DMS79 treated with DMSO at 0.1 percent for 48 hours (cell line): ENCODE measurements at places on chromosomes 11 and 22.

DNA sequence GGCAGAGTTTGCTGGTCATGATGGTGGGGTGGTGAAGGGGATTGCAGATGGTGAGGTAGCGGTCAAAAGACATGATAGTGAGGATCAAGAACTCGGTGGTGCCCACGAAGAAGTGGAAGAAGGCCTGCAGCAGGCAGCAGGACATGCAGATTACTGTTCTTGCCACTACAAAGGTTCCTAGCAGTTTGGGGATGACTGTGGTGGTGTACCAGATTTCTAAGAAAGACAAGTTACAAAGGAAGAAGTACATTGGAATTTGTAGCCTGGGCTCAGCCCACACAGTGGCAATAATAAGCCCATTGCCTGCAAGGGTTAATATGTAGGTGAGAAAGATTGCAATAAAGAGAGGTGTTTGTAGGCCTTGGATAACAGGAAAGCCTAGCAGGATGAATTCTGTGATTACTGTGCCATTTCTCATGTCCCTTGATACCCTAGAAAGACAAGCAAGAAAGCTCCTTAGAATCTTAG lies at the start of gene OR6X1:
TSS of gene OR6X1 (minus strand) at position 418 of the 468 bp plus-strand sequence. CDS start at position 418, 0 bp downstream.
- no peak for DNase-seq

GRCh38 chr11:34345991-34346480 lies 11.8 kb downstream of the ABTB2 start:
- no peak for DNase-seq

- DNase-seq, result peak; percentile 98
These were observed 14.7 kb upstream of the MFRP start for GRCh38 chr11:119361056-119361787.

DNA sequence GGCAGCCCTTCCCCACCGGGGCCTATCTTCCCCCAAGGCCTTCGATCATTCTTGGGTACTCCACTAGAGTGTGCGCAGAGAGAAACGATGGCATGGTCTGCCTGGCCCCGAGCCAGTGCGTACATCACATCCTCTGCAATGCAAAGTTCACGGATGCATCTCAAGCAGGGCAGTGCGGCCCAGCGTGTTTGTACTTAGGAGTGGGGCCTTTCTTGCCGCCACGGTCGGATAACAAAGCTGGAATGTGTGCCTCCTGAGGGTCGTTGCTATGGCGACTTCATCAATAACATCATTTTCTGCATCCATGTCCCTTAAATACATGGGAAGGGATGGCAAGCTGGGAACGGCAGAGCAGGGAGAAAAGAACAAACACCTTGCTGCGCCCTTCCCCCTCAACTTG lies 73.9 kb downstream of the SCUBE1 start:
- no peak for DNase-seq

- no peak for DNase-seq
These were observed 35.5 kb upstream of the GAB4 start for GRCh38 chr22:17043521-17043920.

- DNase-seq, result no peak
These were observed 18.8 kb upstream of the BRSK2 start for GRCh38 chr11:1371026-1371325.

- DNase-seq, result no peak
These were observed 2.7 kb downstream of the RAB3IL1 start for GRCh38 chr11:61914471-61915171.

- DNase-seq, result no peak
These were observed 1.4 kb upstream of the MS4A13 start for GRCh38 chr11:60513496-60514460.

DNA sequence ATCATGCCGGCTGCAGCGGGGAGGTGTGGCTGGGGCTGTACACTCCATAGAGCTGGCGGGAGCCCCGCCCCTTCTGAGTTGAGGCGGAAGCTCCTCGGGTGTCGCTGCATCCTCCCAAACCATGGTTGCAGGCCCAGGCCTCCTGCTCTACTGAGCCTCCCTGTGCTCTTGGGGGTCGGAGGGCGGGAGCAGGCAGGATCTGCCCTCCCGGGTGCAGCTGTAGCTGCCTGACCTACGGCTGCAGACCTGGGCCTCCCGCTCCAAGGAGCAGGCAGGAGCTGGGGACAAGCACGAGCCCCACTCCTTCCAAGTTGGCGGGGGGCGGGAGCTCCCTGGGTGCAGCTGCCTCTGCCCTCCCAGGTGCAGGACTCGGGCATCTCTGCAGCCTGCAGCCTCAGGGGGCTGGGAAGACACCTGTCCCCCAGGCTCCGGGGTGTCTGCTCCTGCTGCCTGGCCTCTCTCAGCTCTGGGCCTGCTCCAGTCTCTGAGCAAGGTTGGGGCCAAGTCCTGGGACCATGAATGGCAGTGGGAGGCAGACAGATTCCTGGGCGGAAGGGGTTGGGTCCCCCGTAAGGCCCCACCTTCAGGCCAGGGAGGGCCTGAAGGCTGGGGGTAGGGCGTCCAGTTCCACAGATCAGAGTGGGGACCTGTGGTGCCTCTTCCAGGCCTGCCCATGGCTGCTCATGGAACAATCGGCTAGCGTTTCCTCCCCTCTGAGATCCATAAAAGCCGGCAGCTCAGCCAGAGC lies 46.4 kb upstream of the SC5D start:
- no peak for DNase-seq

GRCh38 chr11:7160814-7161489 lies 72.2 kb downstream of the RBMXL2 start:
- DNase-seq, result no peak

DNA sequence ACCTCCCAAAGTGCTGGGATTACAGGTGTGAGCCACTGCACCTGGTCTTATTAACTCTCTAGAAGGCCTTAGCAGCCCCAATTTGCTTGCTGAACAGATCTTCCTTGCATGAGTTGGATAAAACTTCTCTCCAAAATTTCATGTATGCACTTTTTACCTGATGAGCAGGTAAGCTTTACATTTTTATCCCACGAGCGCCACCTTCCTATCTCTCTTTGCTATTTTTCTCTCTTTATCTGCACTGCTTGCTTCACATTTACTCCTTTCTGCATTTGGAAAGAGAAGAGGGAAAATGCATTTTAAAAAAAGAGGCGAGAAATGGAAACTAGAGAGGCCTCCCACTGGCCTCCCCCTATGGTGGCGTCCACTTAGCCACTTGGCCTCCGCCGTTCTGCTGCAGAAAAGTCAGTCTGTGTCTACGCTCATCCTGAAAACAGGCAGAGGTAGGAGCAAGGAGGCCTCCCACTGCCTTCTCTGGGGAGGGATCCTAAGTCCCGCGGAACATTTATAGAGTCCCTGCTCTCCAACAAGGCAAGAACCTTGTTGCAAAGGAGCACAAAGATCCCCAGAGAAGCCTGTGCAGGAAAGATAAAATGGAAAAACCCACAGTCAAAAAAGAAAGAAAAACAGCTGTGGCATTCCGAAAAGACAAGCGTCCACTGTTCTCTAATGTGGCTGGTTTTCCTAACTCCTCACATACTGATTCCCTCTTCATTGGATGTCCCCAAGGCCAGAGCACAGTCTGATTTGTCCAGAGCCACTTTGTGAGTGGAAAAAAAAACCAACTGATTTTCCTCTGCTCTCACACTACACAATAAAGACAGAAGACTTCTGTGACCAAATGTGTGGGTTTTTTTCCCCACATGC lies 62.2 kb upstream of the INCENP start:
- DNase-seq, result peak; percentile 15

GRCh38 chr11:78208257-78209165 lies 19.8 kb downstream of the USP35 start:
- DNase-seq, result no peak

DNA sequence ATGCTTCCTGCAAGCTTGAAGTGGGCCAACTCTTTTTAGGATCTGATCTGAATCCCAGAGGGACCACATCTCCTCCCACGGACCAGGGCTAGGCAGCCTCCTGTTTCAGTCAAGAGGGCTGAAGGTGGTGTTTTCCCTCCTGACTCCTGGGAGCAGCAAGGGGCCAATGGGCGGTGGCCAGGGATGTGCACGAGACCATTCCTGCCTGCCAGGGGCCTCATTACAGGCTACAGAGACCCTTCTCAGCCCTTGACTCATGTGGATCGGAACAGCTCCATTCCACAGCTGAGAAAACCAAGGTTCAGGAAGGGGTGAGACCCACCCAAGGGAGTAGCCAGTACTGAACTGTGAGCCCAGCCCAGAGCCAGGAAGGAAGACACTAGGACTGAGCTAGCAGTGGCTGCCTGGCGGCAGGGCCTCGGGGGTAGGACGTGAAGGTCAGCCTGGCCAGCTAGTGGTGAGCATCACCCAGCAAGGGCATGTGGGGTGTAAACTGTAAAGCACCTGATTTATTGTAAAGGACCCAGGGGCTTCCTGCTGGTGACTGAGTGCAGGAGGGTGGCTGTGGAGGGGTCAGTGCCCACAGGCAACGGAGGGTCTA lies 3.4 kb upstream of the P2RY6 start:
- DNase-seq, result no peak

- peak; percentile 73 for DNase-seq
These were observed 103.8 kb downstream of the STIM1 start for GRCh38 chr11:3959015-3959902.

DNA sequence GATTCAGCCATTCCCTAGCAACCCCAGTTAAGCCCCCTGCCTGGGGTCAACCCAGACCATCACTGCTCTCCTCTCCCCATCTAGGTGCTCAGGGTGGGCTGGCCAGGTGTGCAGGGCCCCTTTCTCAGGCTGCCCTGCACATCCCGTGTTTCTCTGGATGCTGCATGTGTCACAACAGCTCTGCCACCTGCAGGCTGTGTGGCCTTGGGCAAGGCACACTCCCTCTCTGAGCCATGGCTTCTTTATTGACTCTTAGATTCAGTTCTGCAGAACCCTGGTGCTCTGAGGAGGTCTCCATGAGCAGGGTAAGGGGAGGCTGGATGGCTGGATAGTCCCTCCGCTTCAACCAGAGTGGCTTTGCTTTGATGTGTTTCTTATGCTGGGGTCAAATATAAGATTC lies 24.6 kb downstream of the RPS6KA4 start:
- no peak for DNase-seq

GRCh38 chr11:118076754-118077281 lies at the start of gene TMPRSS4:
TMPRSS4 (plus strand) TSS chr11:118077078; CDS start chr11:118077303, 225 bp downstream.
- peak; percentile 93 for DNase-seq

DNA sequence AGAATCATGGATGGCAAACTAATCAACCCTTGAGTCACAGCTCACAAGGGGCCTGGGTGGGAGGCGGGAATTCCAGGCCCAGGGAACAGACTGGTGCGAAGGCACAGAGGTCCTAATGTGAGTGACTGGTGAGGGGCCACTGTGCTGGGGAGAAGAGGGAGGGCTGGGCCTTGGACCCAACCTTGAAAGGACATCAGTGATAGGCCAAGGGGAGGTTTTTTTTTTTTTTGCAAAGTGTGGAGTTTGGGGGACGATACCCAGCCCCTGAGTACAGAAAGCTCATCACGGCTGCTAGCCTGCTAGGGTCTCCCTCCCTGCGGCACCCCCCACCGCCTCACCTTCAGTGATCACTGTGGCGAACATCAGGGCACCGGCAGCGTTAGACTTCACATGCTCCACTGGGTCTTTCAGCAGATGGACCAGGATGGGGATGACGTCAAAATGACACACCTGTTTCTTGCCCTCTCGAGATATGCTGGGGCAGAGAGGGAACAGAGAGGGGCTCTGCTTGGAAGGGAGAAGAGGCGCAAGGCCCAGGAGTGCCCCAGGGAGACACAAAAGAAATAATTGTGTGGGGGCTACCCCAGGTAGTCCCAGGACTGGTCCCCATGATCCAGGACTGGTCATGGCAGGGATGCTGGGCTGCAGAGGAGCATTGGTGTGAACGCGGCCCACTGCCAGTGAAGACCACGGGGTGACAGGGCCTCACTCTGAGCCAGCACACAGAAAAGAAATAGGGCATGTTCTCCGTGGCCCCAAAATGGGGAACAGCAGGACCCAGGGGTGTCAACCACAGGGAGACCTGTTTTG lies 8.6 kb upstream of the GNAZ start:
- no peak for DNase-seq

DNA sequence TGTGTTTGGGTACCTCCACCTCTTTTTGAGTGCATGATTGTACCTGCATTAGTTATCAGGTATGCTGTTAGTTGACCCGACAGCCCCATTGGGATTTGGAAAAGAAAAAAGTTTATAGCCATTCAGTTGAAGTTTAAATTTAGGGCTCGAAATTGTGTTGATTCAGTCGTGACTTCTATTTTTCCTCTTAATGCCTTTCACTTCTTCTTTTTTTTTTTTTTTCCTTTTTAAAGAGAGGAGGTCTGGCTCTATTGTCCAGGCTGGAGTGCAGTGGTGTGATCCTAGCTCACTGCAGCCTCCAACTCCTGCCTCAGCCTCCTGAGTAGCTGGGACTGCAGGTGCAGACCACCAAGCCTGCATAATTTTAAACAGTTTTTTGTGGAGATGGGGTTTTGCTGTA lies 2.3 kb downstream of the STT3A start:
- DNase-seq, result no peak

DNA sequence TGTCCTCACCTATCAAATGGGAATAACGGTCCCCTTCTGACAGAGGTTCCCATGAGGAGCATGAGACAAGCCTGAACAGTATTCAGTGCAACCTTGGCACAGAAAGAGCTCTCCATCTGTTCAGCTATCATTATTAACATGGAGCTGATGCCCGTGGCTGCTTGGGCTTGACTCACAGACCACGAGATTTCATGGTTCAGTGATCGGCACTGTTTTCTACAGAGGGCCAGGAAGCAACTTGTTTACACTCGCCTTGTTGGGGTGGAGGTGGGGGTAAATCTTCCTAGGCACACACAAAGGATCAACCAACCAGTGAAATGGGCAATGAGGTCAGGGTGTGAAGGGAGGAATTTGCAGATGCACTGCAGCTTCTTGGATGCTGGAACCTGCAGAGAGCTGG lies 88.2 kb downstream of the CWC15 start:
- peak; percentile 18 for DNase-seq

DNA sequence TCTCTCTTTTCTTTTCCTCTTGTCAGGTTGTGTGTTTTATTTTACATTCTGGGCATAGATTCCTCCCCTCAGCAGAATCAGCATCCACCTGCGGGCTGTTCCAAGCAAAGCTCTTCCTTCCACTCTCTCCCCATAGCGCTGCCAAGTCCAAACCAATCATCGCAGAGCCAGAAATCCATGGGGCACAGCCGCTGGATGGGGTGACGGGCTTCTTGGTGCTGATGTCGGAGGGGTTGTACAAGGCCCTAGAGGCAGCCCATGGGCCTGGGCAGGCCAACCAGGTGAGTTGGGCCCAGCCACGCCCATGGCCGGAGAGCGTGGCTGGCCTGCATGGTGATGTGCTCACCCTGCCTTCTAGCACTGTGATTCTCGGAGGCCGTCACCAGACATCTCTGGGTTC lies 22.1 kb downstream of the TAB1 start:
- no peak for DNase-seq

DNA sequence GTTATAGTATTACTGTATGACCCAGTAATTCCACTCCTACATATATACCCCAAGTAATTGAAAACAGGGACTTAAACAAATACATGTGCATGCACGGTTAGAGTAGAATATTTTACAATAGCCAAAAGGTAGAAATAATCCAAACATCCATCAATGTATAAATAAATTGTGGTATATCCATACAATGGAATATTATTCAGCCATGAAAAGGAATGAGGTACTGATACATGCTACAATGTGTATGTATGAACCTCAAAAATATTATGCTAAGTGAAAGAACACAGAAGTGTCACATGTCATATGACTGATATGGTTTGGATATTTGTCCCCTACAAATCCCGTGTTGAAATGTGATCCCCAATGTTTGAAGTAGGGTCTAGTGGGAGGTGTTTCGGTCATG lies 560.8 kb upstream of the LARGE1 start:
- no peak for DNase-seq
